Brain (organoid and tissue), 16 donors: ENCODE measurements at places on chromosomes 1 and 21.
A peak's percentile ranks its signal among the peaks of the same experiment; 100 is the strongest.

DNA sequence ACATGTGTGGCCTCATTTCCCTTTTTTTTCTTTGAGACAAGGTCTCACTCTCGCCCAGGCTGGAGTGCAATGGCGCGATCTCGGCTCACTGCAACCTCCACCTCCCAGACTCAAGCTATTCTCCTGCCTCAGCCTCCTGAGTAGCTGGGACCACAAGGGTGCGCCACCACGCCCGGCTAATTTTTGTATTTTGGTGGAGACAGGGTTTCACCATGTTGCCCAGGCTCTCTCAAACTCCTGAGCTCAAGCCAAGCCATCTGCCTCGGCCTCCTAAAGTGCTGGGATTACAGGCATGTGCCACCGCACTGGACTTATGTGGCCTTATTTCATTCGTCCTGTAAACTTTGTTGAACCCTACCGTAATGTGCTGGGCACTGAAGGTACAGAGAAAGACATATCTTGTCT lies 569 bp upstream of the WARS2 start:
- peak; percentile 15 for DNase-seq

DNA sequence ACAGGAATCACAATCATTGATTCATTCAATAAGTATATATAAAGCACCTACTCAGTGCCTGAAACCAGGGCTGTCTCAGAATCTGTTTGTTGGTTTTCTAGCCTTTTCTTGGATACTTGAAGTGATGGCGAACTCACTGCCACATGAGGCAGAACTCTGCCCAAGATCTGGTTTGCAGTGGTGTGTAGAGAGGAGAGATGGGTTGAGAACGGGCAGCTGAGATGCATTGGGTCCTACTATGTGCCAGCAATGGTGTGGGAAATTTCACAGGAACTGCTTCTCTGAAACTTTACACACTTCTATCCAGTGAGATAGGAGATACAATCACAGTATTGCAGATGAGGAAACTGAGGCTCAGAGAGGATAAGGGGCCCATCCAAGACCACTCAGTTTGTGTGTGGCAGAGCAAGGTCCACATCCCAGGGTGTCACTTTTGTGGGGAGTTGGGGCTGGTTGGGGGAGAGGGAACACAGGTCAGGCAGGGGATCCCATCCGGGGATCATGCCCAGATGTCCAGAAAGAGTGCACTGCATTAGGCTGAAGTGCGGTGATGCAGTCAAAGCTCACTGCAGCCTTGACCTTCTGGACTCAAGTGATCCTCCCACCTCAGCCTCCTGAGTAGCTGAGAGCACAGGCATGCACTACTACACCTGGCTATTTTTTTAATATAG lies 83.7 kb upstream of the IFFO2 start:
- DNase-seq = no peak

DNA sequence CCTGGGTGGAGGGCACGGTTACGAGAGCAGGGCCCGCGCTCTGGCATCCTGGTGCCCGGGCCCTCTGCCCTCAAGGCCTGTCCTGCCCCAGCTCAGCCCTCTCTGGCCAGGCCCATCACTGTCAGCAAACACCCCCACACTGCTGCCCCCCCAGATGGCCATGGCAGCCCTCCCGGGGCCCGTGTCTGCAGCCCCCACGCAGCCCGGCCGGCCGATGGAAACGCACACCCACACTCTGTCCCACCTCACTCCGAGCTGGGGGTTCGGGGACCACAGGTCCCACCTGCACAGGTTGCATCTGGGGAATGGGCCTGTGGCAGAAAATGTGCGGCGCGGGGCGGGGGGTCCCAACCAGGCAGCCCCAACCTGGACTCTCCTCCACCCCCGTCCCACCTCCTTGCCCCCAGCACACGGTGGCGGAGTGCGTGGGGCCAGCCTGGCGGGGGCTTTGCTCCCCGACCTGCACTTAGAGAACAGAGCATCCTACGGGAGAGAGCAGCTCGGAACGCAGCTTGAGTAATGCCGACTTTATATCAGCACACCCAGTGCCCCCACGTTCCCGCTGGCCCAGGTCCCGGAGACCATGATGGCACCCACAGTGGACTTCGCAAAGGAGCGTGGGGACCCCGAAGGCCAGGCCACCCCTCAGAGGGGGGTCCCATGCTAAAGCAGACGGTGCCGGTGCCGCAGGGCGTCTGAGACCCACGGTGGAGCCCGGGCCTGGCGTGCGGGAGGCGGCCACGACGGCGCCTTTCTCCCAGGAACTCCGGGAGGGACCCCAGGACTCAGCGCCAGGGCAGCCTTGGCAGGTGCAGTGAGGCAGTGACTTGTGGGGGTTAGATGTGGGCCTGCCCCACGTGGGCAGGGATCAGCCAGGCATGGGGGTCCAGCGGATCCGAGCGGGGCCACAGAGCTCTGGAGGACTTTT lies 7.5 kb upstream of the RNF223 start:
- no peak for DNase-seq

GRCh38 chr1:155591770-155592169 lies 18.2 kb upstream of the MSTO1 start:
- peak; percentile 71 for DNase-seq

DNA sequence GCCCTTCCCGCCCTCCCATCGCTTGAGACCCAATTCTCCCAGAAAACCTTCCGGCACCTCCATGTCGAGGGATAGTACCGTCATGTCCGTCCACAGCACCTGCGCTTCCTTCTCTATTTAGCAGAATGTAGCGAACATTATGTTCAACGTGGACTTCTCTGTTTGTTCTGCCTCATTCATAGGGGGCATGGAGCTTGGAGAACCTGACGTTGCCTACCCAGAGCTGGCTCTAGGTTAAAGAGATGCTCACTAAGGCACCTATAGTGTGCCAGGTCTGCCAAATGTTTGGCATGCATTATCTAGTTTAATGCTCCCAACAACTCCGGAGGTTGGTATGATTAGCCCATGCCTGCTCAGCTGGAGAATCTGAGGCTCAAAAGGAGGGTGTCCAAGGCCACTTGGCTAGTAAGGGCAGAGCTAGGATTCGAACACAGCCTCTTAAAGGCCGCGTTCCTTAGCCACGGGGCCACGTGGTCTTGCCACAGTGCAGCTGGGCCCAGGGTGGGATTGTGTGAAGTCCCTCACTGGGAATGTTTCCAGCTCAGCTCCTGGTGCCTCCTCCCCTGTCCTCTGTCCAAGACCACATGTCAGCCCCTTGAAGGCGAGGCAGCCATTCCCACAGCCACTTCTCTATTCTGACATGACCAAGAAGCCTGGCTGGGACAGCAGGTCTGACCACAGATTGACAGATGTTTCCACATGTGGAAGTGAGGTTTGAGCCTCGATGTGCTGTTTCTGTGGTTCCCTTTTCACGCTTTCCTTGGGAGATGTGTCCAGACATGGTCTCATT lies 57.8 kb downstream of the RUNX3 start:
- DNase-seq = no peak

DNA sequence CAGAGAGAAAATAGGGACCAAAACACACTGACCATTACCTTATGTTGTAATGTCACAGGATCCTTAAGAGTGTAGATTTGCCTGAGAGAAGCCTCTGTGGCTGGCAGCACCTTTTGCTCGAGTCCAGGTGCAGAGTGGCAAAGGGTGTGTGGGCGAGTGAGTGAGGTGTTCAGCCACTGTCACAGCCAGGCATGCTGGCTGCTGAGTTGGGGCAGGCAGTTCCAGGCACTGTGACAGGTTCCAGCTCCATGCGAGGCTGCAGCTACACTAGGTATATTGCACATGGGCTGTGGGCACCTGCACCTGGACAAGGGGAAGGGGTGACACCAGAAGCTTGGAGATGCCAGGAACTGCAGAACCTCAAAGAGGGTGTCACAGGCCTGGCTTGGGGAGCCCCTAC lies 1370.4 kb upstream of the PRMT6 start:
- no peak for DNase-seq

- no peak for DNase-seq
Measured at GRCh38 chr1:47647327-47647845, 209.5 kb downstream of the FOXD2 start.

DNA sequence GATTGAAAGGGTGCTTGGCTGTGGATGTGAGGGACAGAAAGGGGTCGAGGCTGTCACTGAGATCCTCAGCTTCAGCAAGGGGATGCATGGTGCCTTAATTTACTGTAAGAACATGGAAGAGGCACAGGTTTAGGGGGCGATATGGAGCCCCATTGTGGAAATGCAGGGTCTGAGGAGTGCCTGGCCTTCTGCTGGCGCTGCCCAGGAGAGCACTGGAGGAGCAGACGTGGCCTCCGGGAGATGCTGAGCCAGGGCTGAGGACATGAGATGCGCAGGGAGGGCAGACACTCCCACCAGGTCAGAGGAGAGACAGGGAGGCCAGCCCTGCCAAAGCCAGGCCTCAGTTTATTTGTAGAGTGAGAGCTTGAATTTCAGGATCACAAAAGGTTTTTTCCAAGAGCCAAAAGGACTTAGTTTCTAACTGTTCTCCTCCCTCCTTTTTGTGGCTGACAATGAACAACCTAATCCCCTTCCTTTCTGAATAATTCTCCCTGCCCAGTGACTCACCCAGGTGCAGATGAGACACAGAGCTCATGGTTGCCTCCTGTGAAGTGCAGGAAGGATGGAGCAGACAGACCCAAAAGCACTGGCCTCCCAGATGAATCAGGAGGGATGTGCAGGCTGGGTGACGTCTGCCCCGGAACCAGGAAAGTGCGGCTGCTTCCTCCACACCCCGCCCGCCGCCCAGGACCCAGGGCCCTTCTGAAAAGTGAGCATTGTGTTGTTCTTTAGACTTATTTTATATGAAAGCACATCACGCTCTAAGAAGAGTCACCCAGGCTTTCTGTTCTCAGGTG lies 73.0 kb upstream of the TMPRSS2 start:
- no peak for DNase-seq

DNA sequence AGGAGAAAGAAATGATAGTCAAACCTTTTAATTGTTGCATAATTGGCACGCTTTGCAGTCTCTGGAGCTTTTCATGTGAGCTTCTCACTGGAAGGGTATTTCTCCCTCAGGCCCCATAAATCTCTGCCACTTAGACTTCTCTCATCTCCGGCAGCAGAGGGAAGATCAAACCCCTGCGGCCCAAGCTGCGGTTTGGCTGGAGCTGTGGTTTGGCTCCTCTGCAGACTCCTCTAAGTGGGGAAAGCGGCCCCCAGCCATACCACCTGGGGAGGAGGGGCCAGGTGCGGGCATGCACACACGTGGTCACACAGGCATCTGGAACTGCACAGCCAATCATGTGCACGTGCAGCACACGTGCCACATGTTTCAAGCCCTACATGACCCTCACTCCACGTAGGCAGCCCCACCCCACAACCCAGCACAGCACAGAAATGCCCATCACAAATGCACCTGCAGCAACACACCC lies 58.3 kb downstream of the UBE2T start:
- DNase-seq = peak; percentile 29

GRCh38 chr1:95467036-95467435 lies 233.0 kb downstream of the RWDD3 start:
- no peak for DNase-seq

DNA sequence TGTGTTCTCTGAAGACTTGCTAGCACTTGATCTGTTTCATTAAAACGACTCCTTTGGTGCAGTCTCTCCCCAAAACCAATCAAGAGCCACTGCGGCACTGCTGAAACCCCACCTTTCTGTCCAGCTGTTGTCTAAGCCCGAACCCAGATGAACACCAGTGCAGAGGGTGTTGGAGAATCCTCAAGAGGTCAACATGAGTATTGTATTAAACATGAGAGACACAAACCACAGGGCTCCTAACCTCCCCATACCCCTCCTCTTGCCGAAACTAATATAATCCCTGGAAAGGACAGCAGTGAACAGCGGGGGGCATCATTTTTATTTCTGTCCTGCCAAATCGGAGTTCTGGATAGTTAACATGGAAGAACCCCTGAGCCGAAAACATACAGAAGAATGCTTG lies 333.9 kb downstream of the CAMTA1 start:
- DNase-seq = peak; percentile 72

DNA sequence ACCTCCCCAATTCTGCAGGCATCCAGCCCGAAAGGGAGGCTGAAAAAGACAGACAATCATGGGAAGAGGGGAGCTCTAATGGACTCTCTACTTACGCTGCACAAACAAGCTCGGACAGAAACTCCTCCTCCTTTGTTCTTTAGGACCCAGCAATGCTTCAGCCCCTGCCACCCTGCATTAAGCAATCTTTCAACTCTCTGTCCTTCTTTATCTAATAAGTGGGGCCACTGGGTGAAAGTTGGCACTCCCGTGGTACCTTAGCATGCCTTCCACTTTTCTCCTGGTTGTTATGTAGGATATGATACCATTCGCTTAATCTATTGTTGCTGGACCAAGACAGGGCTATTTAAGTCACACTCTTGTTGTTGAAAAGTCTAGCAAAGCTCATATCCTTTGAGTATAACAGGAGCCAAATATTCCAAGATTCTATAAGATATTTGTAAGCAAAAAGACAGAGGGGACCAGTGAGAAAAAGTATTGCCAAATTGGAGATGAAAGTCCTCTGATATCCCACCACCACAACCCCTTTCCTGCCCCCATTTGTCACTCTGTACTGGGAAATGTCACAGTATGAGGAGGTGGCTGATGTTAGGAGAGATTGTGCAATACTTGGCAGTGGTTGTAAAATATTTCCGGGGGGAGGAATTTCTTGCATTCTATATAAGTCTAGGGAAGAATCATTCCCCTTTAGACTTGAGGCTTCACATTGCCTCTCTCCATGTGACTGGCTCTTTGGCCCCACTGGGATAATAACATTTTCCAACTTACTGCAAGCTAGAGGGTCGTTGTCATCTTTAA lies 137.3 kb upstream of the GJB5 start:
- no peak for DNase-seq

DNA sequence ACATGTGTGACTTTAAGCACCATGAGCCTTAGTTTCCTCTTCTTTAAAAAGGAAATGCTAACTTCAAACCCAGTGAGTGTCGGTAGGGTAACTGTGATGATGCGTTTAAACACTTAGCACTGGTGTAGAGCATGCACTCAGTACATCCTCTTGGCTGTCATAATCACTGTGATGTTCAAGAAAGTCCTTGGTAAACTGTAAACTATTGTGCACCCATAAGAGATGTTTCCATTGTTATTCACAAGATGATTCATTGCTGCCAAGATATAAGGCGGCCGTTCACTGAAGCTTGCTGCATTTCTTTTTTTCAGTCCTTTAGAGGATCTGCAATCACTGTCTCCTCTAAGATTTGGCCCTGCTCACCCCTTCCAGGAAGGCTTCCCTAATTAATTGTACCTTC lies 61.8 kb upstream of the DAB1 start:
- DNase-seq = no peak

- peak; percentile 85 for DNase-seq
Measured at GRCh38 chr1:29245876-29246275, 9.6 kb downstream of the PTPRU start.

DNA sequence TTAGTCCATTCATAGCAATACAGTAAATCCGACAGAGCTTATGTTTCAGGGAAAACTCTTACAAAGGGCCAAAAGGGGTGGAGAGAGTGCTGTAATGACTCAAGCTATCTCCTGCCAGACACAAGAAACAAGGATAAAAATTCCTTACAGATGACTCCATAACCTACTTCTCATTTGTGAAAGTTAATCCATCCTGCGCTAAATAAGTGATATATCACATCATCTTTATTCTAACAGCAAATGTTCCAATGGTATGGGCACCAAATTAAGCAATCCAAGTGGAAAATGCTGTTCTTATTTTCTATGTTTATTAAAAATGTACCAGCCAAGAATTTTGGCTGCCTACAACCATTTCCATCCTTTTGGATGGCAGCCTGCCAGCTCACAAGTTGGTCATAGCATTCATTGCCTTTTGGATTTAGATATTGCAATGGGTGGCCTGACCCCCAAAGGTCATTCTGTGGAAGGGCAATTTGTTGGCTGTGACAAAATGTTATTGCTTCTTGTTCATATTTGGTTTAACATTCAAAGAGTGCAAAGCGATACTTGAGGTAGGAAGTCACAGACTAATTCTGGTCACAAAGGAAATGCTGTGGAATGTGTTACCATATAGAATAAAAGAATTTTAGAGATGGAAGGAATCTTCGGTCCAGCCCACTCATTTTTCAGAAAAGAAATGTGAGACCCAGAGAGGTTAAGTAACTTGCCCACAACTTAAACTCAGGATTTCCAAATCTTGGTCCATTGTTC lies 2.8 kb upstream of the ENAH start:
- DNase-seq = no peak
